ENCODE measurements at places on chromosomes 1 and 21. TPM values are rescaled to one million over a fixed set of nuclear protein-coding genes. Genes with fewer than 3 reads are reported as not detected.

Gene FMO5
- total RNA-seq = 0.72 TPM

Gene RNU1-3
- not detected for total RNA-seq

Gene RGSL1
- total RNA-seq = not detected

Gene SLC35F3
- not detected for total RNA-seq

Gene GPR25
- total RNA-seq = not detected

Gene DYNLT5
- not detected for total RNA-seq

Gene SESN2
- 30.3 TPM for total RNA-seq

Gene TTLL7
- total RNA-seq = 1.6 TPM

Gene SPRR5
- not detected for total RNA-seq

Gene ZC3H12A
- 13.6 TPM for total RNA-seq

Gene ZBTB37
- total RNA-seq = 4.5 TPM

Gene C1orf198
- total RNA-seq = 92.8 TPM

Gene SPATA1
- not detected for total RNA-seq

Gene DIRAS3
- total RNA-seq = 1.8 TPM

Gene C1orf185
- total RNA-seq = not detected

Gene TINAGL1
- total RNA-seq = 28.0 TPM

Gene PCAT6
- total RNA-seq = 4.9 TPM

Gene TNN
- not detected for total RNA-seq

Gene ABCD3
- 23.5 TPM for total RNA-seq

Gene ACOT11
- total RNA-seq = 0.32 TPM

Gene UBE2U
- not detected for total RNA-seq

Gene XCL2
- not detected for total RNA-seq

Gene TBX15
- total RNA-seq = 2.5 TPM

Gene CYP2J2
- not detected for total RNA-seq

Gene TNFRSF14
- total RNA-seq = 17.9 TPM

Gene TNNT2
- total RNA-seq = not detected

Gene PTGER3
- under 0.01 TPM for total RNA-seq

Gene IQCC
- total RNA-seq = 1.3 TPM

Measured in cardiac atrium fibroblast (primary cell).